D721Med (cell line): ENCODE measurements at places on chromosomes 2 and 18.

DNA sequence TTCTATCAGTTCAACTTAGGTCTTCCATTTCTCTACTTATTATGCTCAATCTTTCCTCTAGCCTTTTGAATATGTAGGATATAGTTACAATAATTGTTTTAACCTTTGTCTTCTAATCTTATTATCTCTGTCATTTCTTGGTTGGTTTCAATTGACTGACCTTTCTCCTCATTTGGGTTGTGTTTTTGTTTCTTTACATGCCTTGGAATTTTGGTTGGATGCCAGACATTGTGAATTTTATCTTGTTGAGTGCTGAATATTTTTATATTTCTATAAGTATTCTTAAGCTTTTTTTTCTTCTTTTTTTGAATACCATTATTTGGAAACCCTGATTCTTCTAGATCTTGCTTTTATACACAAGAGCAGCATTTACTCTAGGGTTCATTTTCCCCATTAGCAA lies 30.7 kb upstream of the TMEM247 start:
- no peak for DNase-seq

DNA sequence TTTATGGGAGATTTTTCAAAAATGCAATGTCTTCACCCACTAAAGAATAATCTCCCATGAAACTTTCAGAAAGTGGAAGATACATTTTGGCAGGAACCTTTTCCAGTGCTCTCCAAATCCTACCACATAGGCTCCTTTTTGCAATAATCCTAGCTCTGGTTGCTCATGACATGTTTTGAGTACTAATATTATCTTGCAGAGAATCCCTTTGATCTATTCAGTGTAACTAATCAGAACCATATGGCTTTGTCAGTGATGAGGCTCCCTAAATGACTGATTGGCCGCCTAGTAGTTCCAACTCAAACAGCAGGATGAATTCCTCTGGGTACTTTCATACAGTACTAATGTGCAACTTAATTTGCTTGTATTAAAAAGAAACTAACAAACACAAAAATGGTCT lies 544.0 kb upstream of the FAM98A start:
- no peak for DNase-seq

GRCh38 chr18:6571239-6571602 lies 156.5 kb upstream of the L3MBTL4 start:
- no peak for DNase-seq

GRCh38 chr18:74316257-74317170 lies 875 bp downstream of the C18orf63 start:
- no peak for DNase-seq

- DNase-seq, result no peak
Observed at GRCh38 chr18:31850844-31851243, 90.2 kb upstream of the SLC25A52 start.

DNA sequence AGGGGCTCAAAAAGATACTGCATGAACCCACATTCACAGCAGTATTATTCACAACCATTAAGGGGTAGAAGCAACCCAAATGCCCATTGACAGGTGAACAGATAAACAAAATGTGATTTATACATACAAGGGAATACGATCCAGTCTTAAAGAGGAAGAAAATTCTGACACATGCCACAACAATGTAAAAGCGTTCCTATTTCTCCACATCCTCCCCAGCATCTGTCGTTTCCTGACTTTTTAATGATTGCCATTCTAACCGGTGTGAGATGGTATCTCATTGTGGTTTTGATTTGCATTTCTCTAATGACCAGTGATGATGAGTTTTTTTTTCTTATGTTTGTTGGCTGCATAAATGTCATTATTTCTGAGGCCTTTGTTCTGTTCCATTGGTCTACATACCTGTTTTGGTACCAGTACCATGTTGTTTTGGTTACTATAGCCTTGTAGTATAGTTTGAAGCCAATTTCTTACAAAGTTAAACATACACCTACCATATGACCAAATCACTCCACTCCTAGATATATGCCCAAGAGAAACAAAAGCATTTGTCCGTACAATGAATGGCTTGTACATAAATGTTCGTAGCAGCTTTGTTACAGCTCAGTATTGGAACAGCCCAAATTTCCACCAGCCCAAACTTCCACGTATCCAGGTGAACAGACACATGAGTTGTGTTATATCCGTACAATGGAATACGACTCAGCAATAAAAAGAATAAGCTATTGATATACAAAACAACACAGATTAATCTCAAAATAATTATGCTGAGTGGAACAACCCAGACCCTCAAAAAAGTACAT lies 85.1 kb downstream of the TMEM131 start:
- no peak for DNase-seq

GRCh38 chr2:101083613-101084012 lies 67.6 kb downstream of the TBC1D8 start:
- DNase-seq, result no peak

GRCh38 chr18:26304511-26304910 lies 78.3 kb downstream of the TAF4B start:
- no peak for DNase-seq

DNA sequence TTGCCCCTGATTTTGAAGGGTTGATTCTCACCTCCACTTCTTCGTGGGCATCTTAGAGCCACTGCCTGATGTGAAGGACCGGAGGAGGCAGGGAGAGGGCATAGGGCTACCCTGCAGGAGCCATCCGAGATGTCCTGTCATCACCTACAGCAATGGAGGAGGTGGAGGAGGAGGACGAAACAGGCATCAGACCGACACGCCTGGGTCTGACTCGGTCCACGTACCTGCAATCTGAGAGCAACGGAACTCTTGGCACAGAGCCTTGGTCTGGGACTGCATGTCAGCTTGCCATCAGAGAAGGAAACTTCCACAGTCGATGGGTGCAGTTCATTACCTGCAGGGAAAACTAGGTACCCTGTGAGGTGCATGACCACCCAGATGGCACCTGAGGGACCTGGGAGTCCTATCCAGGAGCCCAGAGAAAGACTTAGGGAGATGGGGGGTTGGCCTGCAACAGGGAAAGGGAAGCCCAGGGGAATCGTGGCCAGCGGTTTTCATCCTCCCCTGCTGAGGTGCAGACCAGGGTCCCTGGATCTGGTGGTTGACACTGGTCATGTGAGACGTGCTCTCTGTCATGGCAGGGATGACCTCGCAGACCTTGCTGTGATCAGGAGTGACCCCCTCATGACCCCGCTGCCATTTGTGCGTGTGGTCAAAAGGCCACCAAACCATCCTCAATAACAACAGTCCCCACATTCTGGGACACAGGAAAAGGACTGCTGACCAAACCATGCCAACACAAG lies 190.8 kb downstream of the SEPTIN10 start:
- no peak for DNase-seq

- DNase-seq, result no peak
Observed at GRCh38 chr2:172811027-172811426, 75.4 kb downstream of the RAPGEF4 start.

- DNase-seq, result no peak
Observed at GRCh38 chr2:72271766-72272641, 124.3 kb upstream of the CYP26B1 start.

DNA sequence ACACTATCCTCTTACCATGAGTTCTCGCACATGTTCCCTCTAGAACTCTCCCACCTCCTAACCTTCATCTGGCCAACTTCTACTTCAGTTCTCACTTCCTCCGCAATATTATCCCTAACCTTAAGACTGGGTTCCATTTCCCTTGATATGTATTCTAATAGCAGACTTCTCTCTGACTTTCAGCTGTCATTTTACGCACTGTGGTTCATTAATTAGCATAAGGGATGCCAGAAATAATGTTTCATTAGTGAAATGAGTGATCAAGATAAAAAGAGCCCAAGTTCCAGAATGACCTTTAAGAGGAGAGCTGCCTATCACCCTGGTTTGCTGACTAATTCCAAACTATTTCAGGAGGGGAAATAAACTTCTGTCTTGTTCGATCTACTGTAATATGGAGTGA lies 108.6 kb upstream of the CCDC150 start:
- DNase-seq, result no peak

DNA sequence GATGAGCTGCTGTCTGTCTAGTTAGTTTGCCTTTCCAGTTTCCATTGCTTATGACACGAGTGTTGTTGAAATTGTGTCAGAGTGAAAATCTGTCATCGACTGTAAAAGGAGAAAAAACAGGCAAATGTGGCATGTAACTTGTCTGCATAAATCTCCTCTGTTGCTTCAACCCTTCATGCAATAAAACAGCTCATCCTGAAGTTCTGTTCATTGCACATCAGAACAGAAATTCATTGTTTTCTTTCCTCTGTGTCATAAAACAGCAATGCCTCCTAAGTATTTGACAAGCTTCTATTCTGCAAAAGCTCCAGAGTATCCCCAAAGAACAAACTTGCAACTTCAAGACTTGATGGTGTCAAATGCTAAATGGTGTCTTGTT lies 432.1 kb downstream of the MEIS1 start:
- DNase-seq, result no peak

GRCh38 chr2:231737761-231738160 lies 29.4 kb downstream of the PTMA start:
- no peak for DNase-seq

GRCh38 chr2:216142540-216142939 lies 33.4 kb downstream of the XRCC5 start:
- no peak for DNase-seq

DNA sequence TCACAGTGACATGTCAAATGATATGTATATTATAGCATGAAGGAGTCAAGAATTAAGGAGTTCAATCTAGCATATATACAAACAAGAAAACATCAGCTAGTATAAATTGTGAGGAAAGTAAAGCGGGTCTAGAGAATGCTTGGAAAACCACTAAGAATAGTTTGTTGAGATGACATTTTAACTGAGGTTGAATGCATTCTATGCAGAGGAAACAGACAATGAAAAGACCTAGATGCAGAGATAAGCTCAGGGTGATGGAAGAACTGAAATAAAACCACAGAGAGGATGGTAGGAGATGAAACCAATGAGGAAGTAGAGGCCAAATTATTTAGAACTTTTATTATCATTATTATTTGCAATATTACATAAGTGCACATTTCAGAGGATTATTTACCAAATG lies 803.6 kb upstream of the FANCL start:
- DNase-seq, result no peak

DNA sequence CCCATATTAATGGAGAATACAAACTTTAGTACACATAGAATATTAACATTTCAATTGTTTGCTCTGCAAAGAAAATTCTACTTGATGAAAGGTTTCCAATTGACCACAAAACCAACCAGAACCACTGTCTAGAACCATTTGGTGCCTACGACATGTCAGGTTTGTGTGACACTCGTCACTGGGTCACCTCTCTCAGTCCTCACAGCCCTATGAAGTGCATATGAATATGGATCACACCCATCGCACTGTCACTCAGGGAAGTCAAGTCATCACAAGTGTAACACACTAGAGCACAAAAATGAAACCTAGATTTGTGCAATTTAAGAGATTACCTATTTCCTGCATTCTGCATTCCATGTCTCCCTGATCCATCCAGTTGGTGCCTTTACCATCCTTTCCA lies 43.7 kb downstream of the PTPN2 start:
- no peak for DNase-seq

- no peak for DNase-seq
Observed at GRCh38 chr2:220660277-220661145, 911.6 kb downstream of the EPHA4 start.

DNA sequence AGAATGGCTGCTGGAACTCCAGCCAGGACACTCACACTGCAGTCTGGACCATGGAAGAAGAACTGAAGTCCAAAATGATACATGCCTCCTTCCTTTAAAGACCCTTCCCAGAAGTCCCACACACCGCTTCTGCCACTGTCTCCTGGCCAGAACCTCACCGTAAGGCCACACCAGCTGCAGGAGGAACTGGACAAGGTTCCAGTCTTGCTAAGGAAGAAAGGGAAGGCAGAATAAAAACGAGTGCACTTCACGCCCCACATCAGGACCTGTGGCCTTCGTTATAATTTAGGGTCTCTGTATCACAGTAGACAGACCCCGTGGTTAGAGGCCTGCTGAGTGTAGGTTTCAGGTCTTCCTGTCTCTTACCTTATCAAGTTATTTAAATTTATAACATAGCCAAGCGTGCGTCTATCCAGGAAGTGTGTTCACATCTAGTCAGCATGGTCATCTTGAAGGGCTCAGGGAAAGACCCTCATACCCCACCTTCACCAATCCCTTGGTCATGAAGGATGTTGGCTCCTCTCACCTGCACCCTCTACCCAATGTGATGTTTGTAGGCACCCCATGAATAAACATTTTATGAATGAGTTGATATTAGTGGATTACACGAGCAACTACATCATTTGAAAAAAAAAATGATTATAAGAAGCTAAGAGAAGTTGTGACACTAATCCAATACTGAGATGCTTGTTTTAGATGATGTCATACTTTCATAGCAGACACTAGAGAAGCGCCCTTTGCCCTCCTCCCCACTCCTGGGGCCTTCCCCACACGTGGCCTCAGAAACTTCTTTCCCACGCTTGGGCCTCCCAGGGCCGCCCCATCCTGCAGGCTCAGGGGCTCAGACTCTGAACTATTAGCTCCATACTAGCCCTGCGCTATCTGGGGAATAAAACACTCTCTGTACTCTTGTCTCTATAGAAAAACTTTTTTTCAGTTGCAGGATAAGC lies 157.6 kb downstream of the FAM210A start:
- no peak for DNase-seq

- DNase-seq, result no peak
Observed at GRCh38 chr2:223460774-223461211, 141.4 kb downstream of the SCG2 start.

DNA sequence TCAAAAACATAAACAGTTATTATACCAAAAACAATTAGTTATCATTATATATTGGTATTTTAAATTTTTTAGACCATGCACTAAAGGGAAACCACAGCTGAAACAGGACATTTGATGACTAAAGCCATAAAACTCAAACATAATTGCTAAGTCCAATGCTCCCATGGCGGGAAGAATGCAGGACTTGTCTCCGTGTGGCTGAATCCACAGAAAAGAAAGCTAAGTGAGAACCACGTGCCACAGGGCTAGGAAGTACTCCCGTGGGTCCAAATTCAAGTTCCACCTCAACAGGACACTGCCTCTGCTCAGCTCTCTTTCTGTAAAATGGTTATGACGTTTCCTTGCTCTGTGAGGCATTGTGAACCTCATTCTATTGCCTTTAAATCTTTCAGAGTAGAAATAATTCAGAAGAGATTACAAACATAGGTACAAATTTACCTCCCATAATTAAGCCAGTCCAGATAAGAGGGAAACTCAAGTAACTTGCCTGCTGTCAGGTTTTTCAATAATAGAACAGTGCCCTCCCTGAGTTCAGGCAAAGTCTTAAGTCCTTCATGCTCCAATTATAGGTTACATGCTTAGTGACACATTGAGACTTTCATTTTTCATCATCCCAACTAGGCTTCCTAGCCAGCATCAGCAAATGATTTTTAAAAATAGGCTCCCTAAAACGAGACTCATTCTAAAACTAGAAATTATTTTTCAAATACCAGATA lies 36.7 kb downstream of the FTCDNL1 start:
- DNase-seq, result no peak

DNA sequence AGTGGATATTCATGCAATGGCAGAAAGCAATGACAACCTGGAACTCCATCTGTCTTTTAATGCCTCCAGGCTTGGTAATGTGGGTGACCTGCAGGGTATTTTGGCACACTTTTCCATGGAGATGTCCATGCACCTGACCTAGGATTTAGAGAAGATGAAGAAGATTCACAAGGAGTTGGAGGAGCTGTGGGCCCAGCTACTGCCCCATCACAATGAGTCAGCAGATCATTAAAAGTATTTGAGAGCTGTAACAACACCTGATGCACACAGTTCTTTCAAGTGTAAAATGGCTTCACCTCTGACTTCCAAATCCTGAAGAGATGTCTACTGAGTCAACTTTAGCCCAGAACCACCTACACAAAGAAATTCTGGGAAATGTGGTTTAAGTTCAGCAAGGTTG lies 22.1 kb upstream of the OSR1 start:
- no peak for DNase-seq

GRCh38 chr2:48194641-48195040 lies 288.3 kb upstream of the FBXO11 start:
- DNase-seq, result no peak
